Astrocyte (in vitro differentiated cells and primary cell): ENCODE measurements at places on chromosomes 6 and 20. TPM values are rescaled to one million over a fixed set of nuclear protein-coding genes. Genes with fewer than 3 reads are reported as not detected.

DNA sequence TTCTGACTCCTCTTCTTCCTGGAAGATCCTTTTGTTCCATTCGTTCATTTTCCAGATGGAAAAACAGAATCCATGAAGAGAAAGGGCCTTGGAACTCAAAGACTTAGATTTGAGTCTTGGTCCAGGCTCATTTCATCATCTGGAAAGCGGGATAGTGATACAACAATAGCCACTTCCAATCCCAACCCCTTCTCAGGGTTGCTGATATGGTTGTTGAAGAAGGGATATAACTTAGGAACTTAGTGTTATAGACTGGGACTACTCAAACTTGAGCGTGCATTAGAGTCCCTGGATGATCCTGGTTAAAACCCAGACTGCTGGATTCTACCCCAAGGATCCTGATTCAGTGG, 1.3 kb downstream of the GDAP1L1 start:
- DNase-seq: no peak

Gene VSX1
- not detected in 2 replicates for total RNA-seq

DNA sequence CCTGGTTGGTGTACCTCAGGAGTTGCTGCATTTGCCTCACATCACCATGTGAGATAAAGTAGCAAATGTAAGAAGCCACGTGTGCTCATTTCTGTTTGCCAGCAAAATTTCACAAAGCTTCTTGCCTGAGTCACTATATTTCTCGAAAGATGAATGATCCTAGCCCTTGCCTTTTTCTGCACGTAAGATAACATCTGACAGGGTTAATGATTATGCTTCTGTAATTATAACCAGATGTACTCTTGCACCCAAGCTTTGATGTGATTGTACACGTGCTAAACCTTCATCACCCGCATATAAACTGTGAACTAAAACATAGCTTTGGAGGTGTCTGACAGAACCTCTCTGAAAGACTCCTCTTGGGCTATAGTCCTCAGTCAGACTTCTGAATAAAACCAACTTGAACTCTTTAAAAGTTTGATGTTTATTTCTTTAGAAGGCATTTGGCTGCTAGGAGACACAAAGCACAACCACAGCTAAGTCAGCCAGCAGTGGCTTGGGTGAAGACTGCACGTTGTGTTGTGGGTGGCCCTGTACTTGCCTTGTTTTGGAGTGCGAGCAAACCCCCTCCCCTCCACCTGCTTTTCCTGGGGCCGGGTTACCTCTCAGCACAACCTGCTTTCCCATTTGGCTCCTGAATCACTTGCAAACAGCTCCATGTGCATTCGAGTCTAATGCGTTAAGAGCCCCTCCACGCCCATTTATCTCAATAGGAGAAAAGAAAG, 19.3 kb downstream of the PROKR2 start:
- peak; percentile 19 for DNase-seq

DNA sequence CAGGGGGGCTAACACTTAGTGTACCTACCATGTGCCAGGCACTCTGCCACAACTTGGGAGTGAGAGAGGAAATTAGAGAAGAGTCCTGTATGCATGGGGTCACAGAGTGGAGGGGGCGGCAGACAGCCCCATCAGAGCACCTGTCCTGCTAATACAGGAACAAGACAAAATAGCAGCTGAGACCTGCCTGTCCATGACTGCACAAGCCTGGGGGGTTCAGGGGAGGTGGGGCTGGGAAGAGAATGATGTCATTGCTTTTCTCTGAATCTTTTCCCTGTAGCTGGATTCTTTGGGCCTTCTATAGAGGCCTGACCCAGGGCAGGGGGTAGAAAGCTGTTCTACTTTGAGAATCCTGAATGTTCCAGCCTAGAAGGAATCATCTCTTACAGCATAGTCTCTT, 37.4 kb downstream of the FOXP4 start:
- DNase-seq: no peak

Gene THBS2
- total RNA-seq: 135 and 260 TPM in 2 replicates

GRCh38 chr20:61964675-61965605, 100.7 kb downstream of the TAF4 start:
- DNase-seq: no peak

DNA sequence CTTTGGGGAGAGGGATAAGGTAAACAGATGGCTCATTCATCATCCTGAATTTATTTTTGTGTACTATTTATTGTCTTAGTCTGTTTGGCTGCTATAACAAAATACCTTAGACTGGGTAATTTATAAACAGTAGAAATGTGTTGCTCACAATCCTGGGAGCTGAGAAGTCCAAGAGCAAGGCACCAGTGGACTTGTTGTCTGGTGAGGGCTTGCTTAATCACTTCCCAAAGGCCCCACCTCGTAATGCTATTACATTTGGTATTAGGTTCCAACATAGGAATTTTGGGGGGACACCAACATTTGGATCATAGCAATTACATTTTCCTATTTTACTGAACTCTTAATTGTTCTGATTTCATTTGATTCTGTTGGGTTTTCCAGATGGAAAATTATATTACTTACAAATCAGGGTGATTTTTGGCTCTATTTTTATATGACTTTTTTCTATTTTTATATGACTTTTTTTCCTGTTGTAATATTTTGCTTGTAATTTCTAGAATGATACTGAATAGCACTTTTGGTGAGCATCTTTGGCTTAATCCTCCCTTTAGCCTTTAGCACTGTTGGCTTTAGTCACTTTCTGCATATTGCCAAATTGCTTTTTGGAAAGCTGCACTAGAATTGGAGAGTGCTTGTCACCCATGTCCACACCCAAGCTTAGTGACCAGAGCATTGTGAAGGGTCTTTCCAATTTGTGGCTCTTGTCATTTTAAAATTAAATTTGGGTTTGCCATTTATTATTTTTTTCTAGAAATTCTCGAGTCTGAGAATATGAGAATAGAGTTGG, 43.7 kb upstream of the TULP4 start:
- no peak for DNase-seq

Gene KLC4
- 34.1 and 35.4 TPM in 2 replicates for total RNA-seq

DNA sequence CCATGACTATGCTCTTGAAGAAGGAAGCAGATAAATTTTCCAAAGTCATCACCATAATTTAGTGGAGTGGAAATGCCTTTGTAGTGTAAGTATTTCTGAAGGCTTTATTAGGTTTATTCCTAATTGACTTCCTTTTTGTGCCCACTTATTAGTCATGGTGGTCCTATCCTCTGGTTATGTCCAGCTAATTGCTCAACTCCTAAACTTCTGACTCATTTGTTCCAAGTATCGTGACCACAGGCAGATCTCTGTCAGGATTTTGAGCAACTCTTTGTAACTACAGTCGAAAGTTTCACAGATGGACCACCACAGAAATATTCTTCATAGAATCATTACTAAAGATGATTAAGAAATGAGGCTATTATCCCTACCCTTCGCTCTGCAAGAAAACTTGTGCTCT, 315.6 kb upstream of the PTCHD4 start:
- DNase-seq: peak; percentile 93
